NB4 (cell line): ENCODE measurements at places on chromosomes 6 and 20.

DNA sequence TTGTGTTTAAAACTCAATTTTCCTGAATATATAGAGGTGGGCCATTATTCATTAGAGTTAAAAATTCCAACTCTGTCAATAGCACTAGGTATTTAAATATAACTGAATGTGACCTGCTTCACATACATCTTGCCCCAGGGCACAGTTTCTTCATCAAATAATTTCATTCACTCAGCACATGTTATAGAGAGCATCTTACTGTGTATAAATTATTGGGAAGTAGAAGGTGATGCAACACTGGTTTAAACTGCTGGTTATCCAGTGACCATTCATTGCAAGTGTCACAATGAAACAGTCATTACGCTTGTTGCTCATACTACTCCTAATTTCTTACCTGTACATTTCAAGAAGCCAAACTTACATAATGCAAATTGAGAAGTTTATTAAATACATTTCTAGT is 93.4 kb downstream of the KHDRBS2 start:
- DNase-seq = no peak

DNA sequence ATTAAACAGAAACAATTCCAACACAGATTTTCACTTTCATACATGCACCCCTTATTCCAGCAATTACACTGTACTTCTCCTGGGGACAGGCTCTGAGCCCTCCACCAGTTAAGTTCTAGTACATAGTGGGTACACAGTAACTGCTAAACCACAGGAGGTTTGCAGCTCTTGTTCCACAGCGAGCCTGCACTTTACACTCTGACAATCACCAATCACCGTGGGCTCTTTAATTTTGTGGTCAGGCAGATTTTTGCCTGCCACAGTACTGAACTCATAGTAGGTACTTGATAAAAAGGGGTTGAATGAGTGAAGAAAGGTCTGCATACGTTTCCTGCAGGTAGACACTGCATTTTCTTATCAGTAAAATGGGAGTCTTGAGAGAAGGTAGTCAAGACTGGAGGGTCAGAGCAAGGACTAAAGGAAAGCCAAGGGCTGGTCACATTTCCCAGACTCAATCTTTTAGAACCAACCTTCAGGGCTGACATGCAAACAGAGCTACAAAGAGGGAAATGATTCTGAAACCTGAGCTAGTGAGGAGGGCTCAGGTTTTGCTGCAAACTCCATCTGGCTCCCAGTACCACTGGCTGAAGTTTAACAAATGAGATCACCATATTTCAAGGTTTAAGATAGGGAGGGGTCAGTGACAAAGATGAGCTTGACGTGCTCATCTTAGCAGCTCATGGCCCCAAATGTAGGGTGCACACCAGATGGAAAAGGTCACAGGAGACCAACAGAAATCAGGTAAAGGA is 404.6 kb downstream of the BTBD9 start:
- no peak for DNase-seq

DNA sequence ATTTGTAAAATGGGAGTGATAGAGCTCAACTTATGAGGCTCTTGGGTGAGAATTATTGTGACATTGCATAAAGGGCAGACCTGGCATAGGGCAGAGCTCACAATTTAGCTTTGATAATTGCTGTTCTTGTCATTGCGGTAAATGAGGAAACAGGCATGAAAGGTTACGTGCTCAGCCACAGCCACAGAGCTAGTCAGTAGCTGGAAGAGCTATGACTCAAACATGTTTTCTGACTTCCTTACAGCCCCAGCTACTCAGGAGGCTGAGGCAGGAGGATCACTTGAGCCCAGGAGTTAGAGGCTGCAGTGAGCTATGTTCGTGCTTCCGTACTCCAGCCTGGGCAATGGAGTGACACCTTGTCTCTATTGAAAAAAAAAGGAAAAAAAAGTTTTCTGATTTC is 3.5 kb upstream of the GHRH start:
- DNase-seq = peak; percentile 89

GRCh38 chr20:61932711-61933480 is 132.8 kb downstream of the TAF4 start:
- no peak for DNase-seq
